ENCODE measurements at places on chromosomes 3 and 15. TPM values are rescaled to one million over a fixed set of nuclear protein-coding genes. Genes with fewer than 3 reads are reported as not detected.

The LXN gene
- total RNA-seq = 121 TPM

The POTEB gene
- not detected for total RNA-seq

The C3orf20 gene
- not detected for total RNA-seq

The MAGEF1 gene
- 18.9 TPM for total RNA-seq

The SEMA6D gene
- total RNA-seq = 2.7 TPM

DNA sequence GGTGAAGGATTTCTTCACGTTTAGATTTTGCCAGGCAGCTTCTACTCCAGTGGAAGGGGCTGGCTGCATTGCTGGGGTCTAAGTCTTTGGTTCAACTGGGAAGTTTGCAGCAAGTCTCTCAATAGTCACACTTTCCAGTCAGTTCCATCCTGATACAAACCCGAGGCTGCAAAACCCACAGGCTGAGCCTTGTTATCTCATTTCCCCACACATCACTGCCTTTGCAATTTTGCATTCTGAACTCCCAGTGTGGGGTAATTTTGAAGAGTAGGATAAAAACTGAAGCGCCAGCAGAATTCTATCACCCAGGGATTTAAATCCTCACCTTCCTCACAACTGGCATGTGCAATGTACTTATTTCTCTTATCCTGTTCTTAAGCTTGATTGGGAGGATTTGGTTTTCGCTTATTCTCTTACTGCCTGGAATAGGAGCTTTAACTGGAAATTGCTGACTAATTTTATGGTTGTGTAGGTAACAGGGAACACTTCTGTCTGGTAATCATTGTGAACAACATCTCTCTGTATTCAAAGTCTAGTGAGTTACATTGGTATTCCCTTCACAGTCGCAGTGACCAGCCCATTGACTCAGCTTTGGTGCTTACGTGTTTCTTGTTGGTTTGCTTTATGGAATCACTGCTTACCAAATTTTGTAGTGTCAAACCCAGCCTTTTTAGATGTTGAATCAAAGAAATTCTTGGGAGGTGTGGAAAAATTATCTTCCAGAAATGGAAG is 142.0 kb upstream of the TOPAZ1 start:
- no peak for DNase-seq

DNA sequence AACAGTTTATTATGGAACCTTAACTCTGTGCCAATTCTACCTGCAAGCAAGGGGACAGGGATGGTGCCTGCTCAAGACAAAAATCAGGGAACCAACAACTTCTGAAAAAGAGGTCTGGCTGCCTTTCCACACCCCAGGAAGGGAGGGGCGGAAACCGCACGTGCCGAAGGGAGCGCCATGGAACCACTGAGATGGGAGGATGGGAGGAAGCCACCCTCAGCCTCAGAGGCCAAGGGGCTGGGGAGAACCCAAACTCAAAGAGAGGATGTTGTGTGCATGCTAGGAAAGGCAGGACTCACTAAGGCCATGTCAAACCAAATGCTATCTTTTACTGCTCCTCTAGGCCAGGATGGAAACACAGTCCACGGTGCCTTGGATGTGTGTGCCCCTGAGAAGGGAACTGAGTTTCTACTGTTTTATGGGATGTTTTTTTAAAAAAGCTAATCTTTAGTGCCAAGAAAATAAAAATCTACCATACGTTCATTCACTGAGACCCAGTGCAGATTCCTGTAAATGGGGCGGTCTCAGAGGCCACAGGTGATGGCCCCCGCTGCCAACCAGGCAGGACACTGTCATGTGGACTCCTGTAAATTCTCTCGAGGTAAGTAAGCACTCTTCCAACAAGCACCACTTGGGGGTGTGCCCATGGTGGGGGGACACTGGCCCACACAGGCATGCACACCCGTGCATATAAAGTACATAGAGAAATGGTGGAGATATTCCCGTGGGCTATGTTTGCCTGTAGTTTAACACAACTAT is 20.5 kb downstream of the SRPRB start:
- DNase-seq = no peak

DNA sequence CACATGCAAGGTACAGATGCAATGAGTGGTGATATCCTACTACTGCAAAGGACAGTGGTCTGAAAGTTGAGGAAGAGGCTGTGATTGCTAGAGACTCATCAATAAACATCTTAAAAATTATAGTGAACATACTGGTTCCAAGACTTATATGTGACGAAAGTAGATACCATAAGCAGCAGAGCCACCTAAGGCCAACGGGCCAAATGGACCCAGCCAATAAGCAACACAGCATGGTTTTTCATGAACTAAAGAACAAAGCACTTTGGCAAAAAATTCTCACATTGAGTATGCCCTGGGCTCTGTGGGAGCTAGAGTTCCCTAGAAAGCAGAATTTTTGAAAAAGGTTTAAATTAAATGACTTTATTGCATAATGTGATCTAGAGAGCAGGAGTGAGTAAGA is 272.1 kb downstream of the SI start:
- no peak for DNase-seq

DNA sequence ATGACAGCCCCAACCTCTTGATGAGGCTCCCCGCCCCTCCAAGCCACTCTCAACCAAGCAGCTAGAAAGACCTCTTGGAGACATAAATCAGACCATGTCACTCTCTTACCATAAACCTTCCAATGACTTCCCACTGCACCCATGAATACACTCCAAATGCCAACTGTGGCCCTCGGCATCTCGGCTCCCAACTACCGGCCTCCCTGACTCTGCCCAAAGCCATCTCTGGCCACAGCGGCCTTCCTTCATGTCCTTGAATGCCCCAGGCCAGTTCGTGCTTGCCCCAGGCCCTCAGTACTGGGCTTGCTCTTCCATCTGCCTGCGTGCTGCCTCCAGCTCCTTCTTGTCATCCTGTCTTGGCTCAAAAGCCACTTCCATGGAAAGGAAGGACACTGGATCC is 32.0 kb downstream of the HCN4 start:
- no peak for DNase-seq

All from glomerular endothelial cell (primary cell).